ENCODE measurements at places on chromosomes 5 and 9. TPM values are rescaled to one million over a fixed set of nuclear protein-coding genes. Genes with fewer than 3 reads are reported as not detected.

DNA sequence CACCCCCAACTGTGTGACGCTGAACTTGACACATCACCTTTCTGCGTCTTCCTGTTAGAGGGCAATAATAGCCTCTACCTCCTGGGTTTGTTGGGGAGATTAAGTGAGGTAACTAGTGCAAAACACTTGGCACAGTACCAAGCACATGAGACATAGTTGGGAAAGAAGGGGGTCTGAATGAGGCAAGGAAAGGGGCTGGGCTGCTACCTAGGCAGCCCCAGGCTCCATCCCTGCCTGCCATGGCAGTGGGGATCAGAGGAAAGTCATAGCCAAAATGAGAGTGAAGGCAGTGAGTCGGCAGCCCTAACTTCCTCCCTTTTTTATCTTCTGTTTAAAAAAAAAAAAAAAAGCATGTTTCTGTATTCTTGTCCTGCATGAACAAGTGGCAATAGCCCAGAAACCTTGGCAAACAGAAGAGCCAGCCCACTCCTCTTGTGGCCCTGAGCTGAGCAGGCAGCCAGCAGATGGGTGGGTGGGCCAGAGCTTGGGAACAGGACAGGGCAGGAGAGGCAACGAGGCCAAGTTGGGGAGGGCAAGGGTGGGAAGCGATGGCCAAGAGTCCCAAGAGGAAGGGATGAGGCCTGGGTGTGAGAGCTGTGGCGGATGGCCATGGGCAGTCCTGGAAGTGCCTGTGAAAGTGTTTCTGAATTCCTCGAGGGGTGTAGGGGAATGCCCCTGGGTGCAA is 11.4 kb downstream of the CAMK2A start:
- DNase-seq: no peak

- no peak for DNase-seq
Measured at GRCh38 chr5:111259636-111260035, 35.5 kb downstream of the CAMK4 start.

DNA sequence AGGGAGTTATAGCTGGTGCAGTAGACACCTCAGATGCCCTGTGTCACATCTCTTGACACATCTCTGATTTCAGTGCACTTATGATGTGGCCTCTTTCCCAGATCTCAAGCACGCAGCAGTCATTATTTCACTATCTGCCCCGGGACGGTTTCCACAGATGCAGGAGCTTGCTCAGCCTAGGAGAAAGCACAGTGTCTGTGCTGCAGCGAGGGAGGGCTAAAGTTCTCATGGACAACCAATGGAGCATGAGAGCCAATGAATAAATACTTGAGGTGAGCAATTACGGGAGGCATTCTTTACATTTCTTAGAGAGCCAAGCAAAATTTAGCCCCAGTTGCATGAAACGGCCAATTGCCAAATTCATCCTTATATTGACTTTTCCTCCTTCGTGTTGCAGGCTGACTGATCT is 7.4 kb upstream of the MOB3B start:
- DNase-seq: no peak

DNA sequence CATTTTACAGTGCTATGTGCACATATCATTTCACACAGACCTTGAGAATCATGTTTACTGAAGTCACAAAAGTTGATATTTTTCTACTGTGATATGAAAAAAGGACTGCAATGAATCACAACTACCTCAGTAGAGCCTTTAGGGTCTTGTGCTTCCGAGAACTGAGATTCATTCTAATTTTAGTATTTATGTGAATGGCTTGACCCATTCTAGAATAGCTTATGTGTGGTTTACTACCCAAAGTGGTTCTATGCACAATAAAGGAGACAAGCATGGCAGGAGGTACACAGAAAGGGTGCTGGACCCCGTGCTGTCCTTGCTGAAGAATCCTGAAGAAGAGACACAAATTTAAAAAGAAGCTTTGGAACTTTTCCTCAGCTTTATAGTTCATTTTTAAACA is 28.2 kb downstream of the MEF2C start:
- no peak for DNase-seq

The SHOC1 gene
- not detected for total RNA-seq

The CNTNAP3B gene
- total RNA-seq: not detected

GRCh38 chr5:151572657-151573368 is 18.3 kb downstream of the FAT2 start:
- no peak for DNase-seq

DNA sequence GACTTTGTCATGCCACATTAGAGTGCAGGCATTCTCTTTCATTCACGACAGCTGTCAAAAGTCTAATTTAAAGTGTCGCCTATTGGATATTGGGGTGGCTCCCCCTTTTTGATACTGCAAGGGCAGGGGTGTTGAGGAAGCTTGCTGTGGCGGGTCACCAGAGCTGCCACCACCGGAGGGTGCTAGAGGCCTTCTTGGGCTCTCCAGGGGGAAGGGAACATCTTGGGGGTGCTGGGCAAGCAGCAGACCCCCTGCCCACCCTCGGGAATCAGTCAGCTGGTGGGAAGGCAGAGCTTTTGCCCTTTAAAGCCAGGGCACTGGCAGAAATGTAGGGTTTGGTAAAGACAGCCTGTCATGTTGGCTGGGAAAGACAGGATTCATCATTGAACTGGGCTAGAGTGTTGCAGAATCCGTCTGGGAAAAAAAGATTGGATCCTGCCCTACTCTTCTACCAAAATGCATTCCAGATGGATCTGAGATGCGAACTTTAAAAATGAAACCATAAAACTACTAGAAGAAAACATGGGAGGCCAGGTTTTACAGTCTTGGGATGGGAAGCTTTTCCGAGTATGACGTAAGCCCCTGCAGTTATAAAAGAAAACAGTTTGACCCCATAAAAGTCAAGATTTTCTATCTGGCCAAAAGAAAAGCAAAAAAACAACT is 22.3 kb downstream of the COL5A1 start:
- no peak for DNase-seq

GRCh38 chr9:136605988-136606660 is 56.6 kb upstream of the EGFL7 start:
- DNase-seq: no peak

GRCh38 chr9:111917980-111918379 is 21.4 kb downstream of the UGCG start:
- no peak for DNase-seq

- DNase-seq: peak; percentile 78
Measured at GRCh38 chr9:133658442-133659431, 22.6 kb downstream of the DBH start.

- peak; percentile 16 for DNase-seq
Measured at GRCh38 chr5:14212838-14213237, 69.7 kb downstream of the TRIO start.

DNA sequence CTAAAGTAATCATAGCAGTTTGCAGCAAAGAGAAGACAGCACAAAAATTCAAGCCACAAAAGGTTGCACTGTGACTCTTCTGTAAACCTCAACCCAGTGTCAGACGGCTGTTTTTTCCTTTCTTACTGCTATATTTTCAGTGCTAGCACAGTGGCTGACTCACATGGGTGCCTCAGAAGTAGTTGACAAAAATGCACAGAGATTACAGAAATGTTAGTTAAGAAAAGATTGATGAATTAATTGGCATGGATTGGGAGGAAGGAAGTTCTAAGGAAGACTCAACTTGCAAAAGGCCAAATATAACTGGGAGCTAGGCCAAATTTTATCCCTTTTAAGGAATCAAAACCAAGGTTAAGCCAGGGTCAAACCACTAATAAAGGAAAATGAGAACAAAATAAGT is 43.7 kb upstream of the ITGA1 start:
- DNase-seq: no peak

DNA sequence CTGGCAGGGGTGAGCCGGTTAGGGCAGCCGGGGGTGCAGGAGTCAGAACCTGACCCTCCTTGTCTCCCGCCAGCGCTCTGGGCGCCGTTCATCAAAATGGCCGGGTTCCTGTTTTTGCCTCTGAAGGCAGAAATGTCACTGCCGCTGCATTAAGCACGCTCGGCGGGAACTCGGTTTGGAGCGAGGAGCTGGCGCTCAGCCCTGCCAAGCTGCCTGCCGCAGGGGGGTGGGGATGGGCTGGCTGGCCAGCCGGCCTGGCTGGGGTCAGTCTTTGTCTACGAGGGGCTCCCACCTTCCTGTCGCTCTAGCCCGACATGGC is 63.7 kb downstream of the CXXC5 start:
- DNase-seq: no peak

The DBH gene
- total RNA-seq: not detected
